ENCODE measurements at places on chromosomes 6 and 20. TPM values are rescaled to one million over a fixed set of nuclear protein-coding genes. Genes with fewer than 3 reads are reported as not detected.

Gene OPN5
- total RNA-seq, result not detected

Gene COL19A1
- not detected for total RNA-seq

Gene TJAP1
- total RNA-seq, result 18.8 TPM

Gene BHLHE23
- not detected for total RNA-seq

Gene OTOR
- not detected for total RNA-seq

Gene MICB
- 12.9 TPM for total RNA-seq

Gene CLDN20
- total RNA-seq, result not detected

Gene CASS4
- total RNA-seq, result 1.8 TPM

Gene PSMG4
- 10.3 TPM for total RNA-seq

Gene HUS1B
- 0.97 TPM for total RNA-seq

Gene CYP39A1
- 4.5 TPM for total RNA-seq

Gene ALDH8A1
- total RNA-seq, result 0.16 TPM

Gene PGBD1
- 7.0 TPM for total RNA-seq

Gene RAB44
- total RNA-seq, result under 0.01 TPM

Gene PHACTR3
- total RNA-seq, result 5.2 TPM

Gene NCR2
- not detected for total RNA-seq

Gene FOXO3
- total RNA-seq, result 130 TPM

All from hair follicle dermal papilla cell (primary cell).